ENCODE measurements at places on chromosomes 2 and 18.
A peak's percentile ranks its signal among the peaks of the same experiment; 100 is the strongest.

GRCh38 chr2:23523373-23524260 is 138.6 kb downstream of the KLHL29 start:
- DNase-seq, result no peak

GRCh38 chr2:88187927-88188326 is 17.8 kb downstream of the THNSL2 start:
- DNase-seq, result no peak

- DNase-seq, result no peak
Observed at GRCh38 chr2:43737097-43737854, 36.6 kb upstream of the DYNC2LI1 start.

DNA sequence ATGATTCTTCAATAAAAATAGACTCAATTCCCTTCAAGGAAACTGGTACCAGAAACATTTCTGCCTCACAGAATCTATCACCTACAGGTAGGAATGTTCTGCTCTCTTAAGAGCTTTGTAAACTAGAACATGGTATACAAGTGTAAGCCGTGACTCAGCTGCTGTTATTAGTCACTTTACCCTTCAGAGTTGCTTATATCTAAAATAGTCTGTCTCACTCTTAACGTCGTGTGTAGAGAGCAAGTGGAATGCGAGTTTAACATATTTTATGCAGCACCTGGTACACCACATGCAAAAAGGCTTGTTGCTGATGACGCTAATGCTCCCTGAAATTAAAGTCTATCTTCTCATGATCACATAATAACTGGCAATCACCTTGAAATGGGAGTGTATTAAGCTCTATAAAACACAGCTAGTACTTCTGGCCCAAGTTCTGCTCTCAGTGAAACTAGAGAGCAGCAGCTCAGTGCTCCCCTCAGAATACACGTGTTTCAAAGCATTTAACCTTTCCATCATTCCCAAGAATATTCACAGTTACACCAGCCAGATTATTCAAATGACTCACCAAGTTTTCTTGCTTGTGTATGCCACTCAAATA is 420.0 kb downstream of the ZEB2 start:
- no peak for DNase-seq

DNA sequence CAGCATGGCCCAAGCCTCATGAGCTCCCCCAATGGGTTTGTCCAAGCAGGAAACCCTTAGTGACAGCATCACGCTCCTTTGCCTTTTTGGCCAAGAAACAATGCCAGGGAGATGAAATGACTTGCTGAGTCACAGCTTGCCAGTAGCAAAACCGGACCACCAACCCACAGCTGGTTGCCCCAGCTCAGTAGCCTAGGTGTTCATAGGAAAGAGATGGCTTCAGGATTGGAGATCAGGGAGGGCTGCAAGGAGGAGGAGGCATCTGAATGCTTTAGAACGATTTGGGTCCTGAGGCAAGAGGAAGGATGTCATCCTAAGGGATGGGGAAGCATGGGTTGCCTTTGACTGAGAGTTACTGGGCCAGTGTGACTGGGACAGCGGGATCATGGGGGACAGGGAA is 116.7 kb downstream of the CELF4 start:
- no peak for DNase-seq

GRCh38 chr2:45765728-45766254 is 114.3 kb downstream of the PRKCE start:
- no peak for DNase-seq

DNA sequence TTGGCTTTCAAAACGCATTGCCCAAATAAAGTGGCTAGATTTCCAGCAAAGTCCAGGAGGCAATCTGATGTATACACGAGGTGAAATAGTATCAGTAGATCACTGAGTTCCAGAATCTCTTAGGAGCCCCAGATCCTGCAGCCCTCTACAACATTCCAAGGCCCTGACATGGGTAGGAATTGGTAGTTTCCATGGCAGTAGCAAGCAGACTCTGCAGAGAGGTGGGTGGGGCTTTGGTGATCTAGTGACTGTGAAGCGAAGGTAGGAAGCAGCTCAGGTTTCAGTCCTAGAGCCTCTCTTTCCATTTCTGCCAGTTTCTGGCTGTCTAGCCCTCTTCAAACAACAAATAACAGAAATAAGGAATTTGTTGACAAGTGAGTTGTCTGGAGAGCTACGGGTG is 13.8 kb upstream of the SGPP2 start:
- DNase-seq, result no peak

DNA sequence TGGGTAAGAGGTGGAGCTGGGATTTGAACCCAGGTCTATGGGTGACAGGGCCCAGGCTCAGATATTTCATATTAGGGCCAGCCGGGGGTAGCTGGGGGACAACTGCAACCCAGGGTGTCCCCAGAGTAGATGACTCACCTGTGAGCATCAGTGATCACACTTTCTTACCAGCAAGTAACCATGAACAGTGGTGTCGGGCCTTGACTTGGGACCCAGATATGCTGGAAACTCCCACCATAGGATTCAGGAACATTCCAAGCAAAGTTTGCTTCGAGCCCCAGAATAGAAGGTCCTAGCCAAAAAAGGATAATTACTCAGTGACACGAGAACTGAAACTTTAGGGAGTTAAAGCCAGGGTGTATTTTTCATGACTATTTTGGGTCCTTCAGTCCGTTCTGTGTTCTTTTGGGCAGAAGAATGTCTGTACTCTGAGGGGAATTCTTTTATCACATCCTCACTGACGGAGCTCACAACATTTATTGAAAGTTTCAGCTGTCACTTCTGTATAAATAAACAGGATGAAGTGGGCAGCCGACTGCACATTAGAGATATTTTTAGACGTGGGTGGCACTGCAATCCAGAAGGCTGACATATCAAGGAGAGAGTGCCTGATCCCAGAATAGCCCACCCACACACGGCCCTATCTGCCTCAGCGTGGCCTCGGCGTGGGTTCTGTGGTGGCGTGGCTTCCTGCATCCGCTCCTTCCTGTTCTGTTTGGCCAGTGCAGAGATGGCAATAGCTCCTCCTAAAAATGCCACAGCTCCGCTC is 45.6 kb downstream of the RAMP1 start:
- DNase-seq, result peak; percentile 47

- DNase-seq, result no peak
Observed at GRCh38 chr2:73257425-73258125, 23.5 kb downstream of the CCT7 start.

- DNase-seq, result no peak
Observed at GRCh38 chr2:104939570-104940217, 85.8 kb downstream of the POU3F3 start.

DNA sequence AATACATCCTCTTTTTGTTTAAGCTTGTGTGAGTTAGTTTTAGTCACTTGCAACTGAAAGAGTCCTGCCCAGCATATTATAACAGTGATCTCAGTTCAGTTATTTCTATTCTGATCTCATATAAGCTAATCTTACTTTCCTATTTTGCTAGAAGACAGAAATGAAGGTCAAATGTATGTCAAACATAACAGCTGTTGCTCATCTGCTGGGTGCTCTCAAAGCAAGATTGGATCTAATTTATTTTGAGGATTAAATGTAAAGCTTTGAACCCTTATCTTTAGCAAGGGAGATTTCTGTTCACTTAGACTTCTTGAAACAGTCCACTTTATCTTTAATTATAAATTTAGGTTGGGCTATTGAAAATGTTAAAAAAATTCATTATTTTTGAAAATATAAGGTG is 31.2 kb downstream of the CRYGD start:
- no peak for DNase-seq

DNA sequence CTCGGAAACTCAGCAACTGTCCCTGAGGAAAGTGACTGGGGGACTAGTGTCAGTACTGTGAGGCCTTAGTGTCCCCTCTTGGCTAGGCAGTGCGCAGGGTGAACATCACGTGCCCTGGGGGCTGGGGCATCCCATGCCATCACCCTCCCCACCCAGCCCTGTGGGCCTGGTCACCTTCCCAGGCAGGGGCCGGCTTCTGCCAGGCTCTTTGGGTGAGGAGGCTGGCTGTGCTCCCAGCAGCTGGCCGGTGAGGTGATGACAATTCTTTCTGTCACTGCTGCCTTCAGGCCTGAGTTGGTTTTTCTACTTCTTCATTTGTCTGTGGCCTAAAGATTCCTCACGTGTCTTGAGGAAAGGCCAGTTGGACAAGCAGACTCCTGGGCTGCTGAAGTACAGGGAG is 180.8 kb downstream of the KLHL29 start:
- DNase-seq, result no peak

DNA sequence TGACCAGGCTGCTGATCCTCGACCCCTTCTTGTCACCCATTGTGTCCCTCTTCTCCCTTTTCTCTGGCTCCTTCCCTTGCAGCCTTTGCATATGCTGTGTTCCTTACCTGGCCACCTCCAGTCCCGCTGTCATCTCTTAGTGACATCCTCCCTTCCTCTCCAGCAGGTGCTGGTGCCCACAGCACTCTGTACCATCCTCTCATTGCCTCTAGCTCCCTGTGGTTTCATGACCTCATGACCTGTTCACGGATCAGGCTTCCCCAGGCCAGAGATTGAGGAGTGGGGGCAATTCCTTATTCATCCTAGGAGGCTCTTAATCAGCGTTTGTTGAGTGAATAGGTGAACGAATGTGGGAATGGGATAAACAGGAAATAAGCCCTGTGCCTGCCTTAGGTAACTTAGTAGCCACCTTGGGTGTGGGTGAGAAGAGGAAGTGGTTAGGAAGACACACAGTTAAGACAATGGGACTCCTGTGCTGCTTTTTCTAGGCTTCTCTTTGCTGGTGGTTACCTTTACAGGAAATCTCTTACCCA is 35.5 kb downstream of the ITGA6 start:
- DNase-seq, result no peak

DNA sequence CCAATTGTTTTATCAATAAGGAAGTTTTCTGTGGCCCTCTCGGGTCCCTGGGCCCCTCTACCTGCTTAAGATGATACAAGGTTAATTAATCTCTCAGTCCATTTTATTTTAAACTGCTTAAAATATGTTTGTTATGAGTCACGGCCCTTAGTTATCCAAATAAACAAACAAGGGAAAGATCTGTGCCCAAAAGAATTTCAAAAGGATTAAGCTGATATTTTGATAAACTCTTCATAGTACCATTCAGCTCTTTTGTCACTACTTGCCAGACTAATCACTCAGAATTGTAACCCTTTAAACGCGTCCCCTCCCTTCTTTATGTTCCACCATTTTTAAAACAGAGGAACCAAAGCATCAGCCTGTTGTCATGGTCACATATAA is 144.7 kb upstream of the STK17B start:
- DNase-seq, result no peak

DNA sequence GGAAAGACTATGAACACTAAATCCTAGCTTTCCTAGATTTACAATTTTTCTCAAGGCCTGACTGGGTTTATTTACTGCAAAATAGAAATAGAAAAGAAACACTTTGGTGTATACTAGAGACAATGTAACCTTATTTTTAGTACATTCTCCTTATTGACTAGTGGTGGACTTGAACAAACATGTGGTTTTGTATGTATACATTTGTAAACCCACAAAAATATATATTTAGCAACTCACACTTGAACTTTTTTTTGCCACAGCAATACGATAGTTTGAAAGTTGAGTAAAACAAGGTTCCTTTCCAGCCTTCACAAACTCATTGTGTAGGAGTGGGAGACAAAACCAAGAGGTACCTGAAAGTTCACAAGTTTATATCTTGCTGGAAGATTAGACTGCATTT is 1633.4 kb upstream of the LRRTM1 start:
- DNase-seq, result no peak

- no peak for DNase-seq
Observed at GRCh38 chr18:37317486-37317885, 248.1 kb downstream of the CELF4 start.

DNA sequence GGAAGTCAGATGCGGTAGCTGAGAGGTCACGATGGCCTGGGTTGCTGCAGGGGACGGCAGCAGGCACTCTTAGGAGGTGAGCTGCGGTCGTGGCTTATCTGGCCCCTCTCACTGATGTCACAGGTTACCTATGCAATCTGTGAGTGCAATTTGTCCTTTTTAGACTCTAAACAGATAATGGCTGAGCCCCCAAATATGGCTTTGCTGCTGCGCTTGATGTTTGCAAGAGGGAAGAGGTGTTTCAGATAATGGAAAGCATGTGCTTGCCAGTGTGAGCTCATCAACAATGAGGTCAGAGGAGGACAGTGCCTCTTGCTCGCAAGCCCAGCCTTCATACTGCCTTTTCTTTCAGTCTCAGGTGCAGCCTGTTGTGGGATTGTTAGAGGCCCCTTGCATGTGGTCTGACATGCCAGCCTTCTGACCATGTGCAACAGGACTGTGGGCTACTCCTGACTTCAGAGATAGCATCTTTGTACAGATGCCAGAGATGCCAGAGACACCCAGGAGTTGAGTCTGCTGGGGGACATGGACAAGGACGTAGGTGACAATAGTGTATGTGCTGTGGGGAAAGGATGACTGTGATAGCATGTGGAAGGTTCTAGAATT is 151.3 kb downstream of the TANC1 start:
- no peak for DNase-seq

GRCh38 chr2:8489751-8490150 is 192.1 kb upstream of the ID2 start:
- DNase-seq, result no peak

DNA sequence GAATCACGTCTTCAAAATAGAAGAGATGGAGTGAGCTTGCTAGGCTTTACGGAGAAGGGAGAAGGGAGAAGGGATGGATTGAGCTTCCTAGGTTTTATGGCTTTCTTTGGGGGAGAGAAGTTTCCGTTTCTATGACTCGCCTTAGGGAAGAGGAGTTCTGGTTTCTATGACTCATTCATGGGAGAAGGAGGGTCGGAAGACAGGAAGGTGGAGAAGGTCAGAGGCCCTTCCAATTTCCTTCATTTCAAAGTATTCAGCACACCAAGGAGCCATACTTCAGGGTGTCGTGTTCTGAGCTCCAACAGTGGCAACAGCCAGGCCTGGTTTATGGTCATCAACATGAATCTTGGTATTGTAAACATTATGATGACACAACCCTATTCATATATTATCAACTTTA is 284.7 kb upstream of the VWC2L start:
- DNase-seq, result no peak

DNA sequence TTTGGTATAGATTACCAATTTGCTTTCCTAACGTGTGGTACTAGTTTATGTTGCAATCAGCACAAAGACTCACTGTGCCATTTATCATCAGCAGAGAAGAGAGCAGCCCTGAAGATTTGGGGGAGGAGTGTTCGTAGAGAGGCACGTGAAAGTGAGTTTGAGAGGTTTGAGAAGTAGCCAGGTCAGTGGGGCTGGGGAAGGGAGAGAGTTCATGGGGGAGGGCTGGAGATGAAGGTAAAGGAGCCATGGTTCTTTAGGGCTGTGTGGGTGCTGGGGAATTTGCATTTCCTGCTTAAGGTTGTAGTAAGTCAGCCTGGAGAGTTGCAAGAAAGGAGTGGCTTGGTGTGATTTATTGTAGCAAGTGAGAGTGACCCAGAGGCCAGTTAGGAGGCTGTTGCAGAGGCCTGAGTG is 172.1 kb downstream of the NEDD4L start:
- no peak for DNase-seq

DNA sequence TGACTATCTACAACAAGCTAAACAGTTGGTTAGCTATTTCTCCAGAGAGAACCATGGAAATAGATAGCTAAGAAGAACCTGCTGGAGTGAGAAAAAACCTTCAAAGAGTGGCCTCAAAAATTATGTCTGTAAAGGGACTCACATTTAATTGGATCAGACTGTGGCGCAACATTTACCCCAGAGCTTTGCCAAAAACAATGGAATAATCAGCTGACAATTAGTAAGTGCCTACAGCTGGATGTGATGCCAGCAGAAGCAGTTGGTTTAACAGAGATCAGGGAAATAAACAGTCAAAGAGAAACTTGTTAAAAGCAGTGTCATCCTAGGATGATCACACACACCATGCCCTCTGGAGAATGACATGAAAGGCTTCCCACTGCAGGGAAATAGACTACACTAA is 310.7 kb downstream of the CLIP4 start:
- no peak for DNase-seq
